ENCODE measurements at places on chromosomes 7 and 10.

- no peak for DNase-seq
Measured at GRCh38 chr7:162632-163297, 29.6 kb upstream of the FAM20C start.

DNA sequence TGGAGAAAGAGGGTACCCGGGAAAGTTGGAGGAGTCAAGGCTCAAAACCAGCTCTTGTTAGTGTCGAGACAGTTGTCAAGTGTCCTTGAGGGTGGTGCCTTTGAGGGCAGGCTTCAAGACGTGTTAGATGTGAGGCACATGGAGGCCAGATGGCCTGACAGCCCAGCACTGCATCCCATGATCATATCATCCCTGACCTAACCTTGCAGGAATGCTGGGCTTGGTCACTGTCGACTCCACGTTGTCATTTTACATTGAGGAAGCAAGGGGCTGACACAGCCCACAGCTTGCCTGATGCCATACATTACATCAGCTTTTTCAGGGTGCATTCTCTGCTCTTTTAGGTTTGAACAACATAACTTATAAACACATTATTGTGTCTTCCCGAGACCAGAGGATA is 114.1 kb downstream of the ABCA13 start:
- no peak for DNase-seq

DNA sequence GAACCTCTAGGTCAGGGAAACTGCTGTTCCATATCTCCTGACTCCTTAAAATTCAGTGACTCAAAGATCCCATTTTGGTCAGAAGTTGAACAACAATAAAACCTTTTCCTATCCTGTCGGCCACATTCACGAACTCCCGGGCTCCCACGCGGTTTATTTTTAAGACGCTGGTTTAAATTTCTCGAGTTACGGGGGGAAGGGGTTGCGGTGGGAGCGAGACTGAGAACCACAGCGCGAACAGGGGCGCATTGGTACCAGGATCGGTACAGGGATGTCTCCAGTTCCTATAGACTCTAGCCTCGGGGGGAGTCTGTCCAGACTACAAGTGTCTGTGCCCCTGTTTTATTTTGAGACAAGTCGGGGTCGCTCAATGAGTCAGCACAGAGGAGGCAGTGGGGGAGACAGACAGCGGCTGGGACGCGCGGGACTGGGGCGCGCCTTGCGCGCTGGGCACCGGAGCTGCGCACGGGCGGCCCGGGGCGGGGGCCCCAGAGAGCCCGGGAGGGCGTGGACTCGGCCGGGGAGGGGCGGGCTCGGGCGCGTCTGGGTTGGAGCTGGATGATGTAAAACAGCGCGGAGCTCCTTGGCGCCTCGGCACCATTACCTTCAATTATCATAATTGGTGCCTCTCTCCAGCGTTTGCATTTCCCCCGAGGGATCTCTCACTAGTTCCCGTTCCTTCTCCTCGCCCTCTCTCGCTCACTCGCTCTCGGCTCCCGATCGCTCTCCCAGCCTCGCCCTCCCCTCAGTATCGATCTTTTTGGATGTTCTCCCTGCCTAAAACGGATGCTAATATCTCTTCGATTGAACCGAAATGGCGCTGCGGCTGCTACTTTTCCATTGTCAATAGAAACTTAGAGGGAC is 8.7 kb upstream of the BAMBI start:
- peak; percentile 75 for DNase-seq

DNA sequence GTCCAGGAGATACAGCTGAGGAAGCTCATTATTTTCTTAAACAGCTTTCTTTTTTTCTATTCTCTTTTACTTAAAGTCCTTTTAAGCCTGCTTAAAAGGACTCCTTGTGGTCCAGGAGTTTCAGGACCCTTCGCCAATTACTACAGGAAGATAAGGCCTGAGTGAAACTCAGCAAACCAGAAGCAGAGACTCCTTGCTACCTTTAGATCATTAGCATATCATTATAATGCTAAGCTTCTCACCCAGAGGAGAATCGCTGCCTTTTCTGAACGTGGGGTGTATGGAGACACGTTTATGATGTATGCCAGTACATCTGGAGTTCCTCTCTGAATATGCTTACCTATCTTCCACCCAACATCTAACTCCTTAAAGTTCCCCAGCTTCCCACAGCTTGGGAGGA is 47.5 kb downstream of the ANKMY2 start:
- no peak for DNase-seq

DNA sequence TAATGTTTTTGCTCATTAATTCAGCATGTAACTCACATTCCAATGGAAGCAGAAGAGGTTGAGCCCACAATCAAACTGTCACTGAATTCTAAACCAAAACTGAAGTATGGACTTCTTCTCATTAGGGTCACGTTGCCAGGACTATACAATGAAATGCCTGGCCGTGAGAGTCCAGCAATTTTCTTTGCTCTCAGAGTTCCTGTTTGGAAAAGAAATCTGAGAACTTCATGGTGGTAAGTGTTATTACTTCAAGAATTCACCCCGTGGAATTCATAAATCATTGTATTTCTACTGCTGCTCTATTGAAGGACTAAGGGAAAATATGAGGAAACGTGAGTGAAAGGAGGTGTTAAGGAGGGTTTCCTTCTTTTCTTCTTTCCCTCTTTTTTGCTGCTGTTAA is 441.8 kb upstream of the AKR1E2 start:
- DNase-seq = no peak

GRCh38 chr10:79313911-79314439 is 33.3 kb upstream of the PPIF start:
- no peak for DNase-seq

DNA sequence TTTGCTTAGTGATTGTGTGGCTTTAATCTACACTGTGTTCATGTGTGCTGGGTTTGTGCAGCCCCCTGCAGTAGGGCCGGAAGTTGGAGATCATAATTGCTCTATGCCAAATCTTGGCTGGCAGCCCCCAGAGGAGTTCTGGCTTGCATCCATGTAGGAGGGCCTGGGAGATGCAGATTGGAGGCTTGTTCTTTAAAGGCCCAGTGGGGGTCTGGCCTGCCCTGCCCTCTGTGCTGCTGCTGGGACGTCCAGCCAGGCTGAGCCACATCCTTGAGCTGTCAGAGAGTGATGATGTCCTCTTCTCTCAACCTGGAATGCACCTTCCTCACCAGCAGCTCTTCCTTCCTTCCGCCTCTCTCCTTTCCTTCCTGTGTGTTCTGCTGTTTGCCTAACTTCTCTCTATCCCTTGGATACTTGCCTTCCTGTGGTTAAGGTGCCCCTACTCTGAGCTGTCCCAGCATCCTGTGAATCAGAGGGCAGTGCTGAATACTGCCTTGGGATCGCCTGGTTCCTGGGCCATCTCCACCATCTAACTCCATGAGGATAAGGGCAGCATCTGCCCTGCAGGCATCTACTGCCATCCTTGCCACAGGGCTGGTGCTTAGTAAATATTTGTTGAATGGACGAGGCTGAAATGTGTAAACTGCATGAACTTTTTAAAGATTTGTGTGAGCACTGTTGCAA is 30.2 kb downstream of the DOCK1 start:
- no peak for DNase-seq

GRCh38 chr7:24825931-24826661 is 68.8 kb upstream of the GSDME start:
- DNase-seq = no peak

DNA sequence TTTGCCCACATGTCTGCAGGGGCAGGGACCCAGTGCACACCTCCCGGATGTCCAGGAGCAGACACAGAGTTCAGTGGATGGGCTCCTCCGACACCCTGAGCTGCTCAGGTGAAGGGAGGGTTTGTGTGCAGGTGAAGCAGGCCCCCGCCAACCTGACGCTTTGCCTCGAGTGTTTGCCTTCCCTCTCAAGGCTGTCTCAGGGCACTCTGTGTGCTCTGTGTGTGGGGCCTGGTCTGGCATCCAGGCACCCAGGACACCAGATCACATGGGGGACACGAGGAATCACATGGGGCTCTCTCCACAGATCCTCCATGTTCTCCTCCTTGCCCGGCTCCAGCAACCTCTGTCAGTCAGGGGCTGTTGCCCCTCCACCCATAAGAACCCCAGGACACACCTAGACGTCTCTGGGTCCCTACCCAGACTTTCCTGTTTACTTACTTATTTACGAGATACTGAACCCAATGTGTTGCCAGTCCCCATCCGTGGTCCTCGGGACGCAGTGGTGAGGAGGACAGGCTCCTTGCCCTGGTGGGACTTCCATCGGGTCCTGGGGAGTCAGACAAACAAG is 99.5 kb downstream of the HTR5A start:
- no peak for DNase-seq

Measured in activated naive CD4-positive, alpha-beta T cell treated with anti-CD3 and anti-CD28 coated beads for 36 hours (primary cell).